ENCODE measurements at places on chromosomes 3 and 15.
A peak's percentile ranks its signal among the peaks of the same experiment; 100 is the strongest.

DNA sequence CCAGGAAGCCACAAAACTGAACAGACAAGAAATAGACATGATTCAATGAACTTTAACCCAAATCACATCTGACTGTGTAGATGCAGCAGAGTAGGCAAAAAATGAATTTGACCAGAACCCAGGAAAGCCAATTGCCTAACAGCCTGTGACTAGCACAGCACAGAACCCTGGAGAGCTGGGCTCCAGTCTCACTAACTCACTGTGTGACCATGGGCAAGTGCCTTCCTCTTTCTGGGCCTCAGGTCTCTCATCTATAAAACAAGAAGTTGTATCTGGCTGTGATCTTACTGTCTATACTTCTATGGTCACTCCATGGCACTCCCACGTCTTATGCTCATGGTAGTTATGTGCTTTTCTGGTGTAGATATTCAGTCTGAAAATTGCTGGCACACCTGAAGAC is 48.1 kb upstream of the USP3 start:
- DNase-seq: no peak

DNA sequence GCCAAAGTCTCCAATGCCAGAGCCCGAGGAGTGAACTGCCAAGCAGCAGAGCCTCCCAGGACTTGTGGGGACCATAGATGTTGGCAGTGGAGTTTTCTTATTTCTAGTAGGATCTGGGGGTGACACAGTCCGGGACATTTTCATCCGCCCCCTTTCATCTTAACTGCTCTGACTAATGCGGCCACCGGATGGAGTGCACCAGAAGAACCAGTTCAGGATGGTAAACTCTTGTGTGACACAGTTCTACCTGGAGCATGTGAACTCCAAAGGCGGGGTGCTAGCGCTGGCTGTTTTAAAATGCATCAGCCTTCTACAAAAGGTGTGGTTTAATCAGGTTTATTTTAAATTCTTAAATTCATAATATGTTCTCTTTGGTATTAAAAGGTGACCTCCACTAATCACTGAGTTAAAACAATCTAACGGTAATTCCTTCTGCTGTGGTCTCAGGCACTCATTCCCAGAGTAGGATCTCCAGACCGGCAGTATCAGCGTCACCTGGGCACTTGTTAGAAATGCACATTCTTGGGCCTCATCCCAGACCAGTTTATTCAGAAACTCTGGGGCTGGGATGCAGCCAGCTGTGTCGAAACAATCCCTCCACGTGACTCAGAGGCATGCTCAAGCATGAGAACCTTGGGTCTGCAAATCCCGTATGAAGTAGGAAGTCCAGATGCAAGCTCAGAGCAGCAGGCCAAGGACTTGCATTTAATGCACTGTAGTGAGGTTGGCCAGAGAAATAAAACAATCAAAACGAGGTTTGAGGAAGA is 105.5 kb downstream of the GABRB3 start:
- DNase-seq: no peak

DNA sequence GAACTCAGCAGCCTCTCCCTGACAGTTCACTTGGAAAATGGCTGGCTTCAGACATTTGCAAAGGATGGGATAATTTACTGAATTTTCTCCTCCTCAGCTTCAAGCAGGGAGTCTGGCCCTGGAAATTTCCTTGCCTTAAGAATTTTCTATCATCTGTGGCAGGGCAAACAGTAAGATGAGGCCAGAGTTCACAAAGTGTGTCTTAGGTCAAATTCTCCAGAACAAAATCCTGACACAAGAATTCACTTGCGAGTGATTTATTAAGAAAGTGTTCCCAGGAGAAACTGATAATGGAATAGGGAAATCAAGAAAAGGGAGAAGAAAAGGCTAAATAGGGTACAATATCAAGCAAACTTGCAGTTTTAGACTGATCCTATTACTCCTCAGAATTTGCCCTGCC is 55.3 kb downstream of the SNTN start:
- DNase-seq: no peak

DNA sequence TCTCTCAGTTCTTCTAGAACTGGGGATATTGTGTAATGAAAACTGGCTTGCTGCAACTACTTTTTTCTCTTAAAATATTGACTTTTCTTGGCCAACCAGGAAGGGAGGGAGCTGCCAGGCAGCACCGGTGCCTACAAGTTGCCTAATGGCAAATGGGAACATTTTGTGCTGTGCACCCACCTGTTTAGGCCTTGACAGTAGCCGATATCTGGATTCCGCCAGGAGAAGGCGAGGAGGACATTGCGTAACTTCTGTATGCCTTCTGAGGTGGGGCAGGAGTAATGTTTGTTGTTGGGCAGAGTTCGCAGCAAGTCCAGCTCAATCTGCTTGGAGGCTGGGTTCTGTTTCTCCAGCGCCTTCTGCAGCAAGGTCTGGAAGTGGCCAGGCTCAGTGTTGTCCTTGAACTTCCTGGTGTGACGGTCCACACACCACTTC is 64.9 kb downstream of the TBC1D2B start:
- DNase-seq: no peak

DNA sequence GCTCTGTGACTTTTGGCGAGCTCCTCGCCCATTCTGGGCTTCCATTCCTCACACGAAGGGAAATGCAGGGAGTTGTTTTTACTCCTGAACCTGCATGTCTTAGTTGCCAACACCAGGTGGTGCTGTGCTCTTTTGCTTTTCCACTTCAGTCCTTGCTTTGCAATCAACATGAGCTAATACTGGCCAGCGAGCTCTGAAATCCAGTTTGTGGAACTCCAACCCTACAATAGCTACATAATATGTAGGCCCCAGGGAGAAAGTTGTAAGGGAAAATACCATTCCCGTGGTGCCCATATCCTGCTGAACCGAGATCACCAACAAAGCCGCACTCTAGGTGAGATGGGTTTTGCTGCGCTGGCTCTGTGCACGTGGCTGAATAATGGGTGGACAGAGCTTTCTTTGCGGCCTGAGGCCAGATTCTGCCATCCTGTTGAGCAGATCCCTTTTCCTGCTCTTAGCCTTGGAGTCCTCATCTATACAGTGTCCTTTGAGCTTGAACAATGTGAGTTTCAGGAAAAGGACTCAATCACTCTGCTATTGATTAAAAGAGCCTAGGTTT is 25.0 kb downstream of the LSM3 start:
- peak; percentile 25 for DNase-seq

GRCh38 chr3:132783152-132783551 is 60.9 kb upstream of the NPHP3 start:
- no peak for DNase-seq

DNA sequence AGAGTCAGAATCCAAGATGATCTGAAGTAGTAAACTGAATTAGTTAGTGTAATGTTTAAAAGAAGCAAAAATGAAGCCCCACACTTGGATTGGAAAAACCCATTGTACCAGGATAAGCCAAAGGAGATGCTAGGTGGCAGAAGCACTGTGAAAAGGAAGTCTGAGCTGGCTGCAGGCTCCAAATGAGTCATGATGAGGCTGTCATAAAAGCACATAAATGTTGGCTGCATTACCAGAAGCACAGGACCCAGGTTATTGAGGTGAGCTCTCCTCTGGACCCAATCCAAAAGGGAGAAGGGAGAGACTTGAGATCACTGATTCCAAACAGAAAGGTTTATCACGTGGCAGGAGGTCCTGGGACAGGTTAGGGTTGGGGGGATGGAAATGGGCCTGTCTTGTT is 3.2 kb upstream of the ACAN start:
- DNase-seq: no peak

DNA sequence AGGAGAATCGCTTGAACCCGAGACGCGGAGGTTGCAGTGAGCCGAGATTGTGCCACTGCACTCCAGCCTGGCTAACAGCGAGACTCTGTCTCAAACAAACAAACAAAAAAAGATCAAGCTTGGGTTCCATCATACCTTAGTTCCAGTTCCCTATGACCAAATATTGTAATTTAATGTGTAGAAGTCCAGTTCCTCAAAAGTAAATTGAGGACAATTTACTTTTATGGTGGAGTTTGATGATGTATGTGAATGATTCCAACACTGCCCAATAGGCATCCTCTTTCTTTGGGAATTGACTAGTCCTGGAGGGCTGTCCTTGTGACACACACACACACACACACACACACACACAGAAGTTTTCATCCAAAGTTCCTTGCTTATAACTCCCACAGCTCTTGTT is 2.8 kb upstream of the PKM start:
- DNase-seq: no peak

DNA sequence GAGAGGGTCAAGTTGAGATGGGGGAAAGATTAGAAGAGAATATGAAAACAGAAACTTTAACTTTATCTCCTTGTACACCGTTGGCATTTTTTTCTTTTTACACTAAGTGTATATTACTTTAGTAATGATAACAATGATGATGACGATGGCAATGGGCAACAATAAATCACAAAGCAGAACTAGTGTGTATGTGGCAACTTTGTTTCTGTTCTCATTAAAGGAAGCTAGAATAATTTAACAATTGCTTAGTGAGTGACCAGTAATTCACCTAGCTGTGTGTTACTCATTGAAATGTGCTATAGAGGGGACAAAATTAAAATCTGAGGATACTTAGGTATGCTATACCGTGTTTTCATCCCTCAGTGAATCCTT is 318.5 kb upstream of the TBL1XR1 start:
- no peak for DNase-seq

DNA sequence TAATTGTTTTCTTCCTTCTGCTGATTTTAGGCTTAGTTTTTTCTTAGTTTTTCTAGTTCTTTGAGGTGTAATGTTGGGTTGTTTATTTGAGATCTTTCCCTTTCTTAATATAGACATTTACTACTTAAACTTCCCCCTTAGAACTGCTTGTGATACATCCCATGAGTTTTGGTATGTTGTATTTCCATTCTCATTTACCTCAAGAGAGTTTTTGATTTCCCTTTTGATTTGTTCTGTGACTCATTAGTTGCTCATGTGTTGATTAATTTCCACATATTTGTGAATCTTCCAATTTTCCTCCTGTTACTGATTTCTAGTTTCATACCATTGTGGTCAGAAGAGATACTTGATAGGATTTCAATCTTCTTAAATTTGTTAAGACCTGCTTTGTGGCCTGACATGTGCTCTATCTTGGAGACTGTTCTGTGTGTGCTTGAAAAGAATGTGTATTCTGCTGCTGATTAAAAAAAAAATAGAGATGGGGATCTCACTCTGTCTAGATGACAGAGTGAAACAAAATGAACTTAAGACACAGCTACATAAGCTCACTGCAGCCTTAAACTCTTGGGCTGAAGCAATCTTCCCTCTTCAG is 22.3 kb downstream of the GRM2 start:
- DNase-seq: no peak

DNA sequence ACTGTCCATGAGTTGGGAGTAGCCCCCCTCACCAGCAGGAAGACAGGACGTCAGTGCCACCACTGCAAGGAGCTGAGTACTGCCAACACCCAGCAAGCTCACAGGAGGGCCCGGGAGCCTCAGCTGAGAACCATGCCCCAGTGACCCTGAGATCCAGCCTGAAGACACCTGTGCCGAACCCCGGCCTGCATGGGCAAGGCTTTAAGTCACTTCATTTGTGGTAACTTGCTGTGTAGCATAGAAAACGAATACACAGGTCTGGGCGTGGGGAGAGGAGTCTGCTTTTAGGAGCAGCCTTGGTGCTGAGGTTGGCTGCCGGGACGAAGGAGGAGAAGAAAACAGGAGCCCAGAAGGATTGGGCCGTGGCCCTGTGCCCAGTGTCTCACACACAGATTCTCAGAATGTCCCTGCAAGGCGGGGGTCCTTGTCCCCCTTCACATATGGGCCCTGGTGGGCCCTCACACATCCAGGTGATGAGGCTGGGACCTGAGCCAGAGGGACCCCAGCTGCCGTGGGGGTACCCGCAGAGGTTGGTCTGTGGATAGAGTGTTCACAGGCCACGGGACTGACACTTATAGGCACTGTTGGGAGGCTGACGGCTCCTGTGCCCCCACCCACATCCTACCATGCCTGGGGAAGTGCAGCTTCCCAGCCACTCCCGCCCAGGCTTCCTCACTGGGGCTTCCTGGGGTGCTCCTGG is 85.3 kb downstream of the PLXNA1 start:
- no peak for DNase-seq

DNA sequence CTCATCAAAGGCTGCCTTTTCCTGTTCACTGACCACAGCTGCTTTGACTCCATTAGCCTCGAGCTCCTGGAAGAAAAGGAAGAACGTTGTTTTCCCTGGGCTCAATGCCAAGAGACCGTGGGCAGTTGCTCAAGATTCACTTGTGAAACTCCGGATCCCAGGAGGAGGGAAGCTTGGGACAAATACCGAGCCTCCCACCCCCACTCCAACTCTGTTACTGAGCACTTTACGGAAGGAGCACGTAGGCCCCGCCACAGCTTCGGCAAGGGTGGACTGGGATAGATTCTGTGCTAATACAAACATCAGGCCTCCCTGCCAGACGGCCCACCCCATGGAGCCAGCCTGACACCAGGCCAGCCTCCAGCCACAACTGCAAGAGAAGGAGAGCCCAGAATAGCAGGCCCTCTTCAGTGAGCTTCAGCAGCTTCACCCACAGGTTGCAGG is 10.8 kb upstream of the FANCD2 start:
- DNase-seq: no peak

GRCh38 chr15:27248251-27248650 is 277.3 kb downstream of the GABRG3 start:
- no peak for DNase-seq

DNA sequence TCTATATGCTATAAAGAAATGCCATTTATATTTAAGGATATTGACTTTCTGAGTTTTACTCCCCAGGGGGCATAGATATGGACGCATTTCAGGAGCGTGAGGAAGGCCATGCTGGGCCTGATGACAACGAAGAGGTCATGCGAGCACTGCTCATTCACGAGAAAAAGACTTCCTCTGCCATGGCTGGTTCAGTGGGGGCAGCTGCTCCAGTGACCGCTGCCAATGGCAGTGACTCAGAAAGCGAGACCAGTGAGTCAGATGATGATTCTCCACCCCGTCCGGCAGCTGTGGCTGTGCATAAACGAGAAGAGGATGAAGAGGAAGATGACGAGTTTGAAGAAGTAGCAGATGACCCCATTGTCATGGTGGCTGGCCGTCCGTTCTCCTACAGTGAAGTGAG is 38.4 kb downstream of the GTF2E1 start:
- no peak for DNase-seq

- no peak for DNase-seq
Measured at GRCh38 chr3:55488398-55489055, 1.4 kb upstream of the WNT5A start.

DNA sequence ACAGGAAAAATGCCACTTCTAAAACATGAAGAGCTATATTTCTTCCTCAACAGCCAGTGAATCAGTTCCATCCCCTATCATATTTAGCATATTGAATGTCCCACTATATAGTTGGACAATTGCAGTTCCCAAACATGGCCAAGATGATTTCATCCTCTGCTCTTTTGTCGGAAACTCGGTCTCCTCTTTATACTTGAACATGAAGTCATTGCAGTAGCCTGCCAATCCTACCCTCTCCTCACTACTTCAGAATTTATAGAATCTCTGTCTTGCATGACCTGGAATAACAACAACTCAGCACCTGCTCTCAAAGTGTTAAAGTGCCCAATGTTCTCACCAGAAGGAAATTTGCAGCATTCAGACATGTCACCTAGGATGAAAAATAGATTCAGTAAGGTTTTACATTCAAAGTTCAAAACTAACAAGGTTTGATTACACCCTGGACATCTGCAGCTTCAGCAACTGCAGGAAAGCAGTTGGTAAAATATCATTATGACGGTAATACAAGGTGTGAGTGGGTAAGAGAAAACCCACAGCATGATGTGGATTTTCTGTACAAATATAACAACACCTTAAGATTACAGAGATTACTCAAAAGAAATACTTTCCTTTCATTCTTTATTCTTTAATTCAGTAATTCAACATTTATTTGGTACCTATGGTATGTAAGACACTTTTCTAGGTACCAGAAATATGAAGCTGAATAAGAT is 52.5 kb downstream of the TP63 start:
- DNase-seq: no peak

GRCh38 chr3:127692501-127693335 is 20.0 kb downstream of the ABTB1 start:
- no peak for DNase-seq

All from stimulated activated CD4-positive, alpha-beta T cell treated with anti-CD3 and anti-CD28 coated beads, Interleukin-4, amount 100 ng/mL, for 1 hour (primary cell).